ENCODE measurements at places on chromosomes 7 and 10.

DNA sequence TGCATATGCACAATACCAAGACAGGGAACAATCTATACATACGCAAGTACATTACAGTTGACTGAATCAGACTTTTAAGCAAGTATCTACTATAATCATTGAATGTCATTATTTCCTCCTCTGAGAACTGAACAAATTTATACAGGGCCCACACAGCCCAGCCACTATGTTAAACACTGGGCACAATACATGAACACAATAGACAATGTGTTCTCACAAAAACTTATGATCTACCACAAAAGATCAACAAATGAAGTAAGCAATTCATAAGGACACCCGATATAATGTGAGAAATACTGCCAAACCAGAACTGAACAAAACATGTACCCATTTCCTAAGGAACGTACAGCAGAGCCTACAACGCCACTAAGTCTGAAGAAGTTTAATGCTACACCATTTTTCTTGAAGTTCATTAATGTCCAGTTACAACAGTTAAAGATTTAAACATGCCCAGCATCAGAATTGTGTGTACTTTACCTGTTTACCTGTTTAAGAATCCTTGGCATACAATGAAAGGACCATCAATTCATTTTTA is 31.5 kb downstream of the SHTN1 start:
- no peak for DNase-seq

- DNase-seq, result no peak
Observed at GRCh38 chr7:90212149-90212495, 582 bp downstream of the STEAP2 start.

- no peak for DNase-seq
Observed at GRCh38 chr7:127862525-127862924, 168.7 kb downstream of the LRRC4 start.

- DNase-seq, result peak; percentile 93
Observed at GRCh38 chr10:4670737-4671136, 155.3 kb upstream of the AKR1E2 start.

- DNase-seq, result no peak
Observed at GRCh38 chr7:104208421-104208780, 588 bp upstream of the ORC5 start.

DNA sequence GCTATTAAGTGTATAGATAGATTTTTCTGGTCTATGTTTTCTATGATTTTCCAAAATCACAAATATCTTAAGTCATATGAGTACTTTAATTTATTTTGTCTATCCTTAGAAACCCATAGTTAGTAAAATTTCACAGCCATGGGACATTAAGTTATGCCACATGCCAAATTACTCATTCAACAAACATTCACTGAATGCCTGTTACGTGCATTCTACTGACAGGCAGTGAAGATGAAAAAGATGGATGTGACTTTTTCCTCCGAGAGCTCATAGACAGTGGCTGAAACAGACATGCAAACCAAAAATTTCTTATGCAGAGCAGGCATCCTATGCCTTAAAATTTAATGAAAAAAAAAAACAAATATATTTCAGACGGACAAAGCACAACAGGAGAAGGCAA is 84.9 kb downstream of the CHRM2 start:
- DNase-seq, result no peak

All from renal cortical epithelial cell (primary cell).